NCI-H2081 (cell line): ENCODE measurements at places on chromosomes 12 and 14.

- DNase-seq = no peak
Measured at GRCh38 chr12:124947561-124948398, 33.3 kb upstream of the UBC start.

DNA sequence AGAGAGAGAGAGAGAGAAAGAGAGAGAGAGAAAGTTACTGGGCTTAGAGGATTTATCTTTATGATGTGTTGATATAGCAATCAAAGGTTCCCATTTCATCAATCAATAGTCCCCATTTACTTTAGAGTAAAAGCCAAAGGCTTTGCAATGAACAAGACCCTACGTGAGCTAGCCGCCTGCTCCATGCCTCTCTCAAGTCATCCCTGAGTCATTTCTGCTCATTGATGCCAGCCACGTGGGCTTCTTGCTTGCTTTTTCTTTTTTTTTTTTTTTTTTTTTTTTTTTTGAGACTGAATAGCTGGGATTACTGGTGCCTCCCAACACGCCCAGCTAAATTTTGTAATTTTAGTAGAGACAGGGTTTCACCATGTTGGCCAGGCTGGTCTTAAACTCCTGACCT lies 70.9 kb downstream of the GPR135 start:
- DNase-seq = no peak

GRCh38 chr12:75704664-75705063 lies 193.3 kb upstream of the KRR1 start:
- no peak for DNase-seq

- no peak for DNase-seq
Measured at GRCh38 chr12:10759657-10760056, 36.5 kb upstream of the YBX3 start.

DNA sequence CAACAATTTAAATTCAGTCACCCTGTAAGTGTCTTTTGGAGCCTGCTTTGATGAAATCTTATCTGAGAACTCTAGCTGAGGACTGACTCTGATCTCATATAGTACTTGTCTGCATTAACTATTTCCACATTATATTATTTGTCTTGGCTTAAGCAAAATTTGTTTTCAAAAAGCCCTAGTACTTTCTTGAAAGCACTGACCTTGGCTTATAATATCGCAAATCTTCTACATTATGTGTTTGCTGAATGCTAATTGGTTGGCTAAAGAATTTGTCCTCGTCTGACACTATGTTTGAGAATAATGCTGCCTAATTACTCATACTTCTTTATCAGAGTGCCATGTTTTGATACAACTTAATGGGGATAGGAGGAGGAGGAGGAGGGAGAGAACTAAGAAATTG lies 46.9 kb upstream of the FLRT2 start:
- no peak for DNase-seq

DNA sequence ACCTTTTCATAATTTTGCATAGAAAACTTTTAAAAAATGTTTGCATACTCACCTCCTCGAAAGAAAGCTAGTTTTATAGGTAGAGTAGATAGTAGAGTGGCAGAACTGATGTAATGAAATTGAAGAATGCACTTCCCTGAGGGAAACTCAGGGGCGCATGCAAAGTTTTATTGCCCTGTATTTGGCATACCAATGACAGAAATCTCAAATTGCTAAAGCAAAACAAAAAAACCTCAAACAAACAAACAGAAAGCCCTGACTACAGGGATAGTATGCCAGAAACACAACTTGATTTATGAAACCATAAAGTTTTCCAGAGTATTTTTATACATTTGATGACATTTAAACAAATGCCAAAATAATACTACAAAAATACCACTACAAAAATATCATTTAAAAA lies 1.8 kb downstream of the RASSF9 start:
- no peak for DNase-seq

- DNase-seq = no peak
Measured at GRCh38 chr12:33634544-33634943, 194.9 kb upstream of the SYT10 start.

DNA sequence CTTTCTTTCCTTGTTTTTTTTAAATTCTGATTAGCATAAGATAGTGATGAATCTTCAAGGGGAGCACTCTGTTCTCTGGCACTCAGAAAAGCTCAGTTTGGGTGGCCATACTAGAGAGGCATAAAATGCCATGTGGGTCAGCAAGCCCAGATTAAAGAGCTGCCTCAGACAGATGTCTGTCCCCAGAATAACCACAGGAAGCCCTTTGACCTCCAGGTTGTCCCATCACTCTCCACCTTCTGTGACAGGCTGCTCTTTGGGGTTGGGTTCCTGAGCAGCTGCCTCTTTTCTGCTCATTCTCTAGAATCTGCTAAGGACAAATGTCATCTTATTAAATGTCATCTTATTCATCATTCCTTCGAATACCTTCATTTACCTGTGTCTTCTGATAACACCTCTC lies 96.0 kb upstream of the PDZRN4 start:
- no peak for DNase-seq

GRCh38 chr12:122350141-122350848 lies 72.2 kb downstream of the CLIP1 start:
- DNase-seq = no peak

- DNase-seq = no peak
Measured at GRCh38 chr14:45144658-45145057, 8.9 kb downstream of the FANCM start.

- no peak for DNase-seq
Measured at GRCh38 chr12:40892528-40892927, 200.3 kb downstream of the CNTN1 start.

DNA sequence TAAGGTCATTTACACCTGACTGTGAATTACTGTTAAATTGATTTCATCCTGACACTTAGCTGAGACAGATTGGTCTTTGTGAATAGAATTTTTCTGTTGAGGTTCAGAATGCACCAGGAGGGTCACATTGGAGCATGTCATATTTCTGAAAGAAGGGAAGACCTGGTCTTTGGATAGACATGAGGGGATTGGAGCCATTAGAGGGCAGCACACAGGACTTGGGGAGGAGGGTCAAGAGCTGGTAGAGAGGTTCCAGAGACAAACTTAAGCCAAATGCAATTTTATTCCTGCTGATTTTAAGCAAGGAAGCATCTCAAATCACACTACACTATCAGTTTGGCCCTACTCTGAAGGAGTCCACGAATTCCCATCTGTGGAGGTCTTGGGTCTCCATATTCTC lies 41.1 kb downstream of the GUCY2C start:
- no peak for DNase-seq

DNA sequence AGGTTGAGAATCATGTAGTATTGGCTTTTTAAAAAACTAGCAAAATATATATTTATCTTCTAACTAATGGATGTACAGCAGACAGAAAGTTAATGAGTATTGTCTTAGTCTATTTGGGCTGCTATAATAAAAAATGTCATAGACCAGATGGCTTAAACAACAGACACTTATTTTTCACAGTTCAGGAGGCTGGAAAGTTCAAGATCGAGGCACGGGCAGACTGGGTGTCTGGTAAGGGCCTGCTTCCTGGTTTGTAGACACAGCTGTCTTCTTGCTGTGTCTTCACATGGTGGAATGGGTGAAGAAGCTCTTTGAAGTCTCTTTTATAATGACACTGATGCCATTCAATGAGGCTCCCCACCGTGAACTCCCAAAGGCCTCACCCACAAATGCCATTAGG lies 70.1 kb upstream of the KRR1 start:
- no peak for DNase-seq

DNA sequence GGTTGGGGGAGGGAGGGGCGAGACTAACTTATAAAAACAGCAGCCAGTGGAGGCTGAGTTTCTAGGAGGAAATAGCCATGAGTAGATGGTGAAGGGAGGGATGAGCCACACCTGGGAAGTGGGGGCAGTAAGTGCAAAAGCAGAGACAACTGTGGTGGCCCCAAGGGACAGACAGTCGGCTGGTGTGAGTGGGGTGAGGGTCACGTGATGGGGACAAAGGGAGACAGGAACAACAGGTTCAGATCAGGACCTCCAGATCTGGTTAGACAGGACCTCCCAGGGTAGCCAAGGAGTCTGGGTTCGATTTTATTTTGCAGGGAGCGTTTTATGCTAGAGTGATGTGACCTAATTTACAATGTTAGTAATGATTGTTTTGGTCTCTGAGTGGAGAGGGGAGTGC lies 8.6 kb downstream of the RPH3A start:
- no peak for DNase-seq

DNA sequence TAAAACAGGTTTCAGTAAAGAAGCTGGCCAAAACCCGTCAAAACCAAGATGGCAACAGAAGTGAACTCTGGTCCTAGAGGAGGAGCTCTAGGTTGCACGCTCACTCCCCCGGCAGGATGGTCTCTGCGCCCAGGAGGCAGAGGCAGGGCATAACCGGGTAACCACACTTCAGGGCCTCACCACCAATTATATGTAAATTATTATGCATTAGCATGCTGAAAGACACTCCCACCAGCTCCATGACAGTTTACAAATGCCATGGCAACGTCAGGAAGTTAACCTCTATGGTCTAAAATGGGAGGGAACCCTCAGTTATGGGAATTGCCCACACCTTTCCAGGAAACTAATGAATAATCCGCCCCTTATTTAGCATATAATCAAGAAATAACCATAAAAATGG lies 20.1 kb upstream of the SLC6A12 start:
- no peak for DNase-seq

GRCh38 chr14:64722842-64723447 lies 18.7 kb downstream of the PLEKHG3 start:
- no peak for DNase-seq

- DNase-seq = no peak
Measured at GRCh38 chr14:68522510-68523325, 270.1 kb downstream of the ZFP36L1 start.

- DNase-seq = no peak
Measured at GRCh38 chr12:3913278-3913677, 40.1 kb upstream of the PARP11 start.

- DNase-seq = no peak
Measured at GRCh38 chr12:124852329-124852831, 11.3 kb downstream of the SCARB1 start.

DNA sequence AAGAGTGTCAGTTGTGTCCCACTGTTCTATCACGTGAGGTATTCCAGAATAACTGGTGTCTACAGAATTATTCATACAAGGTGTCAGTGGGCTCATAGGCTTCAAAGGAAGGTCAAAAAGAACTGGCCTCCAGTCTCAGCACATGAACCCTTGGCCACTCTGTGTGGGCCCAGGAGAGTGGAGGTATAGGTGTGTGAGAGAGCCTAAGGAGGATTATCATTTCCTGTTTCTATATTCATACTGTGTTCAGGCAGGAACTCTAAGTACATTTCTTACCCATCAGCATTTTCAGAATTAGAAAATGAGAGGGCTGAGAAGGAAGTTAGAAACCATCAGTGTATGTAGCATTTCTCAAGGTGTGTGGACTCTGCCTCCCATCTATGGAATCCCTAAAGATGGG lies 87.0 kb downstream of the BTG1 start:
- no peak for DNase-seq

DNA sequence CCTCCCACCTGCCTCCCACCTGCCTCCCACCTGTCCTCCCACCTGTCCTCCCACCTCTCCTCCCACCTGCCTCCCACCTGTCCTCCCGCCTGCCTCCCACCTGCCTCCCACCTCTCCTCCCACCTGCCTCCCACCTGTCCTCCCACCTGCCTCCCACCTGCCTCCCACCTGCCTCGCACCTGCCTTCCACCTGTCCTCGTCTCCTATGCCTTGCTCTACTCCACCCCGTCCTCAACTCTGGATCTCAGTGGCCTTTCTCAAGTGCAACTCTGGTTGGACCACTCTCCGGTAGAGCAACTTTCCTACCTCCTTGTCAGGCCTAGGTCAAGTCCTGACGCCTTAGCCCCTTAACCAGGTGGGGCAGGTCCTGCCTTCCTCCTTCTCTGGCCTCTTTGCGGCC lies 29.3 kb upstream of the PEX5 start:
- no peak for DNase-seq

GRCh38 chr14:104985675-104986486 lies at the start of gene CLBA1:
Gene CLBA1, plus strand, starts transcription at chr14:104985788. Its CDS starts 644 bp downstream, at chr14:104986432.
- peak; percentile 95 for DNase-seq

DNA sequence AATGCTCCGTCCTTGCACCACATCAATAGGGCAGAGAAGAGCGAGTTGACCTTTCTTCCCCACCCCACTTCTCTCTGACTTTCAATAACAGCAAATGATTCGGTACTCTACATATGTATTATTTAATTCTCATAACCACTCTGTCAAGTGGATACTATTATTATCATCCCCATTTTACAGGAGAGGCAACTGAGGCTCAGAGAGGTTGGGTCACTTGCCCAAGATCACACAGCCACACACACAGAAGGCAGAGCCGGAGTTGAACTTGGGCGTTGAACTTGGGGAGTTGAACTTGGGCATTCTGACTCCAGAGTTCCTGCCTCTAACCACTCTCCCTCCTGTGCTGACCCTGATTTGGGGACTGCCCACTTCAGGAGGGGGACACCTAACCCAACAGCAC lies 659 bp downstream of the MYL2 start:
- DNase-seq = no peak

- DNase-seq = no peak
Measured at GRCh38 chr14:65287264-65288131, 125.0 kb upstream of the FUT8 start.

GRCh38 chr14:53925201-53925766 lies 31.3 kb downstream of the BMP4 start:
- no peak for DNase-seq

- no peak for DNase-seq
Measured at GRCh38 chr12:11633968-11634367, 15.5 kb upstream of the ETV6 start.

DNA sequence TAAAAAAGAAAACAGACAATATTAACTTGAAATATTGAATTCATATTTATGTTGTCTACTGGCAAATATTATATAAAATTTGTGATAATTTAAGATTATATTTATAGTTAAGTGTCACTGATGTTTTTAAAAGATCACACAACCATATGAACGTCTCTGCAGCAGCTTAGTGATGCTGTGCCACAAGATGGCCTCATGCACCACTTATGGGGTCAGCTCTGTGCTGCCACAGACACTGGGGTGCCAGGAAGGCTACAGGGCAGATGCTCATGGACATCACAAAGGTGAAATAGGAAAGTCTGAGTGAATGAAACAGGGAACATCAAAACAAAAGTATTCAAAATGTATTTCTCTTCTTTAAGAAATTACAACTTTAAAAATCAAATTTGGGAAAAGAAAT lies 13.1 kb downstream of the ATXN3 start:
- peak; percentile 16 for DNase-seq

- no peak for DNase-seq
Measured at GRCh38 chr12:27162229-27162537, 79.8 kb upstream of the C12orf71 start.

DNA sequence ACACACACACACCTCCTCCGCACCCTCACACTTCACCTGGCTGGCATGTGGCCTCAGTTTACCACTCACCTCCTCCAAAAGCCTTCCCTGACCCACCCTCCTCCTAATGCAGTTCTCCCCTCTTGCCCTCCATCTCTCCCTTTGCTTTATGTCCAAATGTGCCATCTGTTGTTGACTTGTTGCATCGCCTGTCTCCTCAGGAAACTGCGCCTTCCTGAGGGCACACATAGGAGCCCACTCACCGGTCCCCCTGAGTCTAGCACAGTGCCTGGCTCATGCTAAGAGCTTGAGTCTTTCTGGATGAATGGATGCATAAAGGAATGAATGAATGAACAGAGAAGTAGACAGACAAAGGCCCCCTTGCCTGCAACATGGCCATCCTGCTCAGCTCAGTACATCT lies 34.0 kb downstream of the MVK start:
- DNase-seq = no peak
